Foreskin melanocyte (primary cell): ENCODE measurements at places on chromosomes 11 and 22.

DNA sequence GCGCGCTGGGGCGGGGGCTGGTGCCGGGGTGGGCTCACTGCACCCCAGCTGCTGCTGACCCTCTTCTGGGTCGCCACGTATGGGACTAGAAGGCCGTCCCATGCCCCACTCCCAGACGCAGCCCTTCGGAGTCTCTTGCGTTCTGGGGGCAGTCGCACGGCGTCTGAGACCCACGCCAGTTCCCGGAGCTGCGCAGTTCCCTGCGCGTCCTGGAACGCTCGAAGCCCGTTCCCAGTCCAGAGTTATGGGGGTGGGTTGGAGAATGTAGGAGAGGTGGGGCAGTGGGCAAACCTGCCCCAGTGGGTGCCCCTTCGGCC is 375 bp downstream of the LAYN start:
- no peak for DNase-seq

DNA sequence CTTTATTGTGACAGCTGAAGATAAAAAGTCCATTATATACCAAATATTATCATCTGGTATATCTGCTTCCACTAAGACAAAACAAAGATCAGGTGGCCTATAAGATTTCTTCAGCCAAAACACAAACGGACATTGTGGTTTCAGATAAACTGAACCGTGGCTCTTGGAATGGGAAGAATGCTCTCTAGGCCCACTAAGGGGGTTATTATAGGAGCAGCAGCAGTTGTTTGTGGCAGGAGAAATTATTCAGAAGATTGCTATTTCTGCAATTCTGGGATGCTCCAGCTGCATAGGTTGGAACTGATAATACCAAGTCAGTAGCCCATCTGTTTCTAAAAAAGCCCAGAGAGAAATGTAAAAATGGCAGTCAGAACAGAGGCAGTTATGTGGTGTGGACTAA is 145.3 kb downstream of the NCAM1 start:
- DNase-seq: peak; percentile 29

GRCh38 chr11:111298413-111299100 is at the start of gene POU2AF3:
POU2AF3 (plus strand) TSS chr11:111298546; CDS start chr11:111298582, 36 bp downstream.
- no peak for DNase-seq

DNA sequence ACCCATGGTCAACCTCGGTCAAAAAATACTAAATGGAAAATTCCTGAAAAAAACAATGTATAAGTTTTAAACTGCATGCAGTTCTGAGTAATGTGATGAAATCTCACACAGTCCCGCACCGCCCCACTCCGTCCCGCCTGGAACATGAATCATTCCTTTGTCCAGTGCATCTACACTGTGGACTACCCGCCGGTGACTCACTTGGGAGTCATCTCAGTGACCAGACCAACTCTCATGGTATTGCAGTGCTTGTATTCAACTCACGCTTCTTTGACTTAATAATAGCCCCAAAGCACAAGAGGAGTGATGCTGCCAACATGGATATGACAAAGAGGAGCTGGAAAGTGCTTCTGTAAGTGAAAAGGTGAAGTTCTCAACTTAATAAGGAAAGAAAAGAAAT is 48.8 kb downstream of the ARHGAP32 start:
- peak; percentile 98 for DNase-seq

DNA sequence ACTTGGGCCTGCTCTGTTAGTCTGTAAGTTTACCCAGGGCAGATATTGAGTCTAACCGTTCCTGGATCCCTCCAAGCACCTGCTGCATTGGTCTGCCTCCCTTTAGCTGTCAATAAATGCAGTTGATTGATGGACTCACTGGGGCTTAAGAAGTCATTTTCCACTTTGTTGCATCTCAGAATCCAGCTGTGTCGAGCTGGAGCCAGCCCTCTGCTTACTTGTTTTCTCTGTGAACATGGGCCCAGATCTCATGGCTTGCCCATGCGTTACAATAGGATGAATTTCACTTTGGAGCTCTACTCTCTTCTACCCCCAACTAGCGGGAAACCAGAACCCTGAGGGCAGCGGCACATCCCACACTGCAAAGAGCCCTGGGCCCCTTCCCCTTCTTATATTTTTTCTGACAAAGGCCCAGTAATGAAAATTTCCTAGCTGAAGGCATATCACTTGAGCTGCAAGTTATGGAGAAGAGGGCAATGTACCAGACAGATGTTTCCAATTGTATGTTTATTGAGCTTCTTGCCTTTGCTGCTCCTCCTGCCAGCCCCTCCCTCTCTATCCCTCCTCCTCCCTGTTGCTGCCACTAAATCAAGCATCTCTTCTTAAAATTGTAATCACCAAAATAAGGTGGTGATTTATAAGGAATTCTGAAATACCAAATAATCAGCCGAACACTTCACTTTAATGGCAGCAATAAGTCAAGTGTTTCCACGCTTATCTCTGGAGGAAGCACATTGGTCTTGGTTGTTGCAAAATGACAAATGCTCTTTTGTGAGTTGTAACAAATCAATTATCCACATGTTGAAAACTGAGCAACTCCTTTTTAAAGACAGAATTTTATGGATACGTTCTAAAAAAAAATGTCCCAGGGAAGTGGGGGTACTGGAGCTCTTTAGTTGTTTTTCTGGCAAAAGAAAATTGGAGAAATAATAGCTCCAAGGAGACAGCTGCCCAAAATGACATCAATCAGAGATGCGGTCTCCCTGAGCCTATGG is 212.3 kb upstream of the ZBED5 start:
- DNase-seq: peak; percentile 49
